ENCODE measurements at places on chromosomes 6 and 20.

DNA sequence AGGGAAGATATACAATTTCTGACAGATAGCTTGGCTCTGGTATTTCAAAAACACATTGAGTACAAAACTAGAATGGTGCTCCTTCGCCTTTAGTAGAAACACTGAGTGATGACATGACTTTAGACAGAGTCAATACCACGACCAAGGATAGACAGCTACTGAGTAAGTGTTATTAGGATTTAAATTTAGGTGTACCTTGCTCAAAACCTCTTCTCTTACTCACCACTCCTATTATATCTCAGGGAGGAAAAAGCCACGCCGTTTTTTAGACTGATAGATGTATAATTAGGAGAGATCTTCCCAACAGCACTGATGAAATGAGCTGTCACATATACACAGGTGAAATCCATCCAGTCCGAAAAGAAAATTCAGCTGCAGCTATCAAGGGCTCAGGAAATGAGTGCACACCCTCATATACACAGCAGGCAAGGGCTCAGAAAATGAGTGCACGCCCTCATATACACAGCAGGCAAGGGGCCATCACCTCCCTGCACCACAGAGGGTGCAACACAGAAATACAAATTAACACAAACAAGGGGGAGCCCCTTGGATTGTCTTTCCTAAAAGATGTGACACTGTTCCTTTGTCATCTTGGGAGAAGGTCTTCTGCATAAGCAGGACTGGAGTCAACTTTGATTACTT lies 53.7 kb downstream of the LYRM4 start:
- DNase-seq: no peak

- DNase-seq: no peak
Observed at GRCh38 chr6:162124710-162125435, 602.7 kb downstream of the PRKN start.

GRCh38 chr20:63703976-63704748 lies 3.6 kb downstream of the ARFRP1 start:
- DNase-seq: no peak

GRCh38 chr6:68738039-68738438 lies 103.0 kb downstream of the ADGRB3 start:
- no peak for DNase-seq

DNA sequence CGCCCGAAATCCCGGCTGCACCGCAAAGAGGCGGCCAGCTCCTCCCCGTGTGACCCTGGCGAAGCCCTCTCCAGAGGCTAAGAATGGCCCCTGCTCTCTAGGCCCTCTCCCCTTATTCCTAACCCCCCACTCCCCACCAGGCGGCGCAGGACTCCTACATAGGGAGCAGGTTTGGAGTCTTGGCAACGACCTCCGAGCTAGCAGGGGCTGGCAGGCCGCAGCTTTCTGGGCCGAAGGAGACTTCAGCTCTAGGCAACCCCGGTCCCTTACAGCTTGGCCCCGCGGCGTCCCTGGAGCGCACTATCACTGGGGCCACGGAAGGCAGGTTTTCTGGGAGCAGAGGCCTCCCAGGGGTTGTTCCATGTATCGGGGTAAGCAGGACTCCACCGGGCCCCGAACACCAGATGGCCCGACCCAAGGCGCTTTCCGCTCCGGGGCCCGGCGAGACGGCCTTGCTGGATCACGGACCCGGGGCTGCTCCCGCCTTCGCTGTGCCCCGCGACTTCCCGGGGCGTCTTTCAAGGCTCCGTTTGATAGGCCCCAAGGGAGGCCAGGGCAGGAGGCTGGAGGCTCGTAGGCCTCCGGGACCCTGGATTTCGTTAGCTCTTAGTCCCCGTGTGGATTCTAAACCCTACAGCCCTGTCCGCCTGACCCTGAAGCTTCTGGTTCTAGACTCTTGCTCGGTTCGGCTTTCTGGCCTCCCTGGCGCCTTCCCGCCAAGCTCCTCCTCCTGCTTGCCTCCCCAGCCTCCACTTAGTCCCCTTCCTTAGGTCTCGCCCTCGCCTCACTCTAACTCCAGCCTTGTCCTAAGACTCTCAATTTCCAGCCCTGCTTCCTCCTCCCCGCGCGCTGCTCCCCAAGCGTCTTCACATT lies 1.9 kb downstream of the SLC32A1 start:
- DNase-seq: no peak

- no peak for DNase-seq
Observed at GRCh38 chr6:4102687-4103244, 23.8 kb upstream of the FAM217A start.

All from stimulated activated CD8-positive, alpha-beta memory T cell treated with anti-CD3 and anti-CD28 coated beads, Interleukin-15, amount 100 ng/mL, for 4 hours (primary cell).